ENCODE measurements at places on chromosomes 5 and 9.

DNA sequence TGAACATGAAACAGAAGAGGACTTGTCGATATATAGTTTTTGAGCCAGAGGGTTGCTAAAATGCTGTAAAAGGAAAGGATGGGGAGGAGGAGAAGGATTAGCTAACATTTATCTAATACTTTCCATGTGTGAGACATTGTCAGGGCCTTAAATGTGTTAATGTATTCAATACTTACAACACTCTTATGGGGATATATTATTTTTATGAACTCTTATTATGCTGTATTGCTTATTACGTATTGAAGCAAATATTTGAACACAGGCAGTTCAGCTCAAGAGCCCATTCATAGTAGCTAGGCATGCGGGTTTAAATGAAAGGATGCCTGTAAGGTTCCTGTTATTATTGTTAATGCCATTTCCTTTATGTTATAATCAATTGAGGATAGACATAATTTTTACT is 391.5 kb downstream of the CCDC171 start:
- no peak for DNase-seq

- DNase-seq: no peak
Observed at GRCh38 chr5:75034137-75034739, 18.1 kb downstream of the GCNT4 start.

- DNase-seq: no peak
Observed at GRCh38 chr5:144141585-144141984, 28.9 kb downstream of the YIPF5 start.

DNA sequence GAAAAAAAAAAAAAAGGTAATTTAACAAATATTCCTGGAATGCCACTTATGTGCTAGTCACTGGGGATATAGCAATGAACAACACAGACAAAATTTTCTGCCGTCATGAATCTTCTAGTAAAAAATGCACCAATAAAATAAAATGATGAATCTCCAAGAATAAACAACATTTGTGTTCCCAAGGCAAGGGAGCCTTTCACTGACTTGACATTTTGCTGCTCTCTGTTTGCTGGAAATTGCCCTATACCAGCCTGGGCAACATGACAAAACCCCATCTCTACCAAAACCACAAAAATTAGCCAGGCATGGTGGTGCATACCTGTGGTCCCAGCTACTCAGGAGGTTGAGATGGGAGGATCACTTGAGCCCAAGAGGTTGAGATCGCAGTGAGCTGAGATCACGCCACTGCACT is 64.5 kb upstream of the ERBIN start:
- DNase-seq: no peak

GRCh38 chr9:89175828-89176261 is 2.8 kb downstream of the SHC3 start:
- no peak for DNase-seq

- DNase-seq: peak; percentile 54
Observed at GRCh38 chr5:74251141-74252035, 389.1 kb downstream of the ENC1 start.

- no peak for DNase-seq
Observed at GRCh38 chr9:71349218-71349617, 227.8 kb upstream of the TRPM3 start.

DNA sequence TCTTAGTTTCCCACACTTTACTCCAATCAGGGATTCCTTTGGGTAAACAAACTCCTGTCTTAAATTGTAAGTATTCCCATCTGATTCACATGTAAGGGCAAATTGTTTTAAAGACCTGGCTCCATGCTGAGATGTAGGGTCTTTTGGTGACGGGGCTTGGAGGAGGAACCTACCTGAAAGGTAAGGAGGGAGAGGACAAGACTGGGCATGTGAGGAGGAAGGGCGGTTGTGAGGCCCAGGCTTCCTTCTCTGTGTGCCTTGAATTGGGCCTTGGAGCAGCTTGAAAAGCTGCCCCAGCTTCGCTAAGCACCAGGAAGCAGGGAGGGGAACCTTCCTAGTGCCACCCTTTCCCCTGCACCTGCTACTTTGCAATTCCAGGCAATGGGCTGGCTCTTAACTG is 86.8 kb downstream of the C9orf152 start:
- no peak for DNase-seq

- no peak for DNase-seq
Observed at GRCh38 chr5:113255105-113255504, 179.7 kb downstream of the TSSK1B start.

DNA sequence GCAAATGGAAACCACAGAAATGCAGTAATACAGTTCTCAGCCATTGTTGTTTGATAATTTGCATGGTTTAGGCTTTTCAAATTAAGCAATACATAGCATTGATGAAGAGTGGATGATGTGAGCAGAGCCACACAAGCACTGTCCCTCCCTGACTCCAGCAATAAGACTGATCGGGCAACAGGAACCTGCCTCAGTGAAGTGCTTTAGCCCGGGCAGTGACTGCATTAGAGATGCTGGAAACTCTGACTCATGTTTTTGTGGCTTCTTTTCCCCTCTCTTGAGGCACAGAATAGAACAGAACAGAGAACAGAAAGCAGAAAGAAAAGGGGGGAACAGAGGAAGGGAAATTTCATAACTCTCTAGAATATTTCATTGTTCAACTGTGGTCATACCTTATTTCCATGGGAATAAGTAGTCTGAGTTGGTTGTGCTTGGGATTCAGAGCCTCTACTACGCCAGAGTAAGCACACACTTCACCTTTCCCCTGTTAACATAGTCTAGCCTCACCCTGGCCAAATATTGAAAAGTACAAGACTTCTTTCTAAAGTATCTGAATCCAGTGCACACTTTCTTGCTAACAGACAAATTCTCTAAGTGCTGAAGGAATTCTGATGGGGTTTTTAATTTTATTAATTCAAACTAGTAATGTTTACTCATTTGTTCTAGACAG is 164.8 kb upstream of the VCAN start:
- DNase-seq: no peak

GRCh38 chr5:14269395-14269794 is 126.3 kb downstream of the TRIO start:
- peak; percentile 67 for DNase-seq

- DNase-seq: peak; percentile 92
Observed at GRCh38 chr5:88140396-88140855, 128.2 kb downstream of the TMEM161B start.

DNA sequence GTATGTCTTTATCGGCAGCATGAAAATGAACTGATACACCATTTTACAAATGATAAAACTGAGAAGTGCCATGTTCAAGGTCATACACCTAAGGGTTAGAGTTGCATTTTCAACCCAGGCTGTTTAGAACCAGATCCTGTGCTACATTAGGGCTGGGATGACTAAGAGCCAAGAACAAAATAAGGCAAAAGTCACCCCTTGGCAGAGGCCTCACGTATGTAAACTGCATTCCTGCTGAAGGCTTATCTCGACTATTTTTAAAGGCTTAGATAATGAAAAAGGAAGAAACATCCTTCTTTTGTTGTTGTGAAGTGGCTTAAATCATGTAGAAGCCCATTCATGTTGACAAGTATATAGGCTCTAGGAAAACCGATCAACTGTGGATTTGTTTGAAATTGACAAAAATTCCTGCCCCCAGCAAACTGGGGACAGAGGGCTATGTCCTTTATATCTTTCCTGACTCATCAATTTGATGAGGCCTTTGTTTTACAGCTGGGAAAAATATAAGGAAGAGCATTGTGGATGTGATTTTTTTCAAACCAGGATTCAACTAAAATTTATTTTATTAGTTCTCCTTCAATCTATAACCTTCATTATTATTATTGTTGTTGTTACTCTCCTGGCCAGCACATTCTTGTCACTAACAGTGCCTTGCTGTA is 196.5 kb downstream of the SNX18 start:
- DNase-seq: no peak

DNA sequence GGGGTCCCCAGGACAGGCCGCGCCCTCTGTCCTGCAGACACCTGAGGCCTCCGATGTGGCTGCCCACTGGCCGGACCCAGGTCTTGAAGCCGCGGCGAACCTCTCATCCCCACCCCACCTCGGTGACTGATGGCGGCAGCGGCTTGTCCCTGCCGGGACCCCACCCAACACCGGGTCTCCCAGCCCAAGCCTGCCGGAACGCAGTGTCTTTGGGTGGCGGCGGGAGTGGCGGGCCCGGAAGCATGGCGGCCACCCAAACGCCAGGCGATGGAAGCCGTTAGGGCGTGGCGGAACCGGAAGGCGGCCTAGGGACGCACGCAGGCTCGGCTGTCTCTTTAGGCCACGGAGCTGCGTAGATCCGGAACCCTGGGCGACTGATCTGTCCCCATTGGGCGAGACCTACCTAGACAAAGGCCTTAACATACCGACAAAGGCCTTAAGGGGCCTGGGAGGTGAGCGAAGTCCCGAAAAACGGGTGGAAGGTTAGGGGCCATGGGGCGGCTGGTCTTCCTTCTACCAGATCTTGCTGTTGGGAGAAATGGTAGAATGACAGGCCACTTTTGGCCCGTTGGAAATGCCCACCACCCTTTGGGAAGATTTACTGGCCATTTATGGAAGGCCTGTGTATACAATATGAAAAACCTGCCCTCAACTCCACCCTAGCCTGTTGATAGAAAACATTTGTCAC is 94.6 kb upstream of the SMC2 start:
- no peak for DNase-seq

- no peak for DNase-seq
Observed at GRCh38 chr9:36803961-36804360, 230.1 kb downstream of the PAX5 start.

- DNase-seq: no peak
Observed at GRCh38 chr9:89529243-89530035, 31.5 kb upstream of the SEMA4D start.

GRCh38 chr9:137988051-137988450 is 110.5 kb downstream of the CACNA1B start:
- DNase-seq: no peak

DNA sequence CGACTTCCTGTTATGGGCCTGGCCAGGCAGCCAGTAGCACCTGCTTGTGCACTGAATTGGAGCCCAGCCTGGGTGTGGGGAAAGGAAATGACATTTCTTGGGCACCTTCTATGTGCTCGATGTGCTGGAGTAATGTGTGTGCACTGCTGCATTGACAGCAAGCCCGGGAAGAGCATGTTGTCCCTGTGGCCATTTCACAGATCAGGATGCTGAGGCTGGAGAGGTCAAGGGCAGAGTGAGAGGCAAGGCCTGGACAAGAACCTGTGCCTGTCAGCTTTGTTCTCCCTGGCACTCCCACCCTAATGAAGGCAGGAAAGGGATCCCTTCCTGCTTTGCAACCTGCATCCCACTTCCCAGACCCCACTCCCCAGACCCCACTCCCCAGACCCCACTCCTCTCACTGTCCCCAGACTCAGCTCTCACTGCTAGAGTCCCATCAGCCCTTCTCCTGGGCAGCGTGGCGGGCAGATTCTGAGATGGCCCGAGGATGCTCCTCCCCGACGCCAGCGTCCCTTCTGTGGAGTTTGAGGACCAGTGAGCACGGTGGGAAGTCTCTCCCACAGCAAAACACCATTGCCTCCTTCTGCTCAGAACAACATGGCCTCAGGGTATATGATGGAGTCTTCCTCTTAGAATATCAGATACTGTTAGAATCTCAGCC is 49.6 kb downstream of the BARX1 start:
- peak; percentile 17 for DNase-seq

DNA sequence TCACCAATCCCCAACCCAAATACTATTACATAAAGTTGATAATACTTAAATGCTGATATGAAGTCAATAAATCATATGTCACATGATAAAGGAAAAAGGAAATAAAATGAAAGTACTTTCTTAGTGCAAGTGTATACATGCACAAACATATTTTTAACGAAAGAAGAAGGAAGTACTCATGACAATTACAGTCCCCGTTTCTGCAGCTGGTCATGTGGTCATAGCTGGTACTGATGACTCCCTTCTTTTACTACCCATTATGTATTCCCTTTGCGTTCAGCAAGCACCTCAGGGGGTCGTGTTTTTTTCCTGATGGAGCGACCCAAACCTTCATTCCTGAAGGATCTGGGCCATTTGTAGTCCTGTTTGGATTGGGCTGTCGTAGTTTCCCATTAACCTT is 27.3 kb downstream of the CENPP start:
- no peak for DNase-seq

DNA sequence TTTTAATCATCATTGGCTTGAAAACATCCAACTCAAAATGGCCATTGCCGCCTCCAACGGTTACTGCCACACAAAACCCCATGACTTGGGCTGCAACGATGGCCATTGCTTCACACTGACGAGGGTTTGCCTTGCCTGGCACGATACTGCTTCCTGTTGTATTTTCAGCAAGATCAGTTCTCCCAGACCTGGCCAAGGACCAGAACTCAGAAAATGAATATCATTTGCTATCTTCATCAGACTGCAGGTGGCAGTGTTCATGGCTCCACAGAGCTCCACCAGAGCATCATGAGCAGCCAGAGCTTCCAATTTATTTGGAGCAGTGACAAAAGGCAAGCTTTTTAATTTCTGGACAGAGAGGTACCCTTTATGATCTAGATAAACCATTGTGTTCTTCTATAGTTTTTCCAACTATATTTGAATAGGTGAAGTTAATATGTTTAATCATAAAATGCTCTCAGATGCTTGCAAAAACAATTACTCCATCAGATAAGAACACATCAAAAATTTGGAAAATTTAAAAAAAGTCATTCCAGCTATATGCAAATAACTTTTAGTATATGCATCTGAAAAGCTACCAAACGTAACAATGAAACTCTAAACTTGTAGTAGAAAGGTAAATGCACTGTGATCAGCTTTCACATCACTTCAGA is 10.4 kb downstream of the AMACR start:
- DNase-seq: peak; percentile 58

- no peak for DNase-seq
Observed at GRCh38 chr9:124146031-124146561, 111.7 kb upstream of the NEK6 start.

- DNase-seq: no peak
Observed at GRCh38 chr5:139435676-139436075, 3.6 kb downstream of the DNAJC18 start.

DNA sequence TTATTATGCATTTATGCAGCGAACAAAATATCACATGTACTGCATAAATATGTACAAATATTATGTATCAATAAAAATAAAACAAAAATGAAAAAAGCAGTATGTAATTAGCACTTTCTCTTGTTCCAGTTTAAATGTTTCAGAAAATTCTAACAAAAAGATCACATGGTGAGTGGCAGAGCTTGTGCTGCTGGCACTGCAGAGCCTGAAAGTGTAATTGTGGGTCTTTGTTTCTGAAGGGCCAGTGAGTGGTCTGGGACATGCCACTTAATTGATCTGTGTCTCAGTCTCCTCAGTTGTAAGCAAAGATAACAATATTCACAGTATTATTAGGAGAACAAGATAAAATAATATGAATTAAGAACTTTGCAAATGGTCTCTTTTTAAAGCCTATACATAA is 39.5 kb upstream of the RAI14 start:
- DNase-seq: no peak

- no peak for DNase-seq
Observed at GRCh38 chr5:179281694-179282093, 63.6 kb downstream of the ADAMTS2 start.

DNA sequence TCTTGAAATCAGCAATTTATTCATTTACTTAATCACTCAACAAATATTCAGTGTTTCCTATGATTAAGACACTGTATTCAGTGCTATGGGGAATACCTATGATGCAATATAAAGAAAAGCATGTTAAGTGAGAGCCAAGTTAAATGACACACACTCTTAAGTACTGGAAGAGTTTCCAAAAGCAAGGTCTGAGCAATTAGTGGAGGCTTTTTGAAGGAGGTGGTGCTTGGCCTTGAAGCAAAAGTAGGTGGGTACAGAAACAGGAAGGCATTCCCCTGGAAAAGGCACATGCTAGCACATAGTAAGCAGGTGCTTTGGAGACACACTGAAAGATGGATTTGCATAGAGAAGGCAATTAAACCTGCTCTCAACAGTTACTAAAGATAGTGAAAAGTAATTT is 4.0 kb downstream of the TSLP start:
- DNase-seq: no peak
